Stimulated activated CD4-positive, alpha-beta T cell treated with anti-CD3 and anti-CD28 coated beads, Interleukin-2, amount 100 ng/mL, for 24 hours (primary cell): ENCODE measurements at places on chromosomes 2 and 18.
A peak's percentile ranks its signal among the peaks of the same experiment; 100 is the strongest.

DNA sequence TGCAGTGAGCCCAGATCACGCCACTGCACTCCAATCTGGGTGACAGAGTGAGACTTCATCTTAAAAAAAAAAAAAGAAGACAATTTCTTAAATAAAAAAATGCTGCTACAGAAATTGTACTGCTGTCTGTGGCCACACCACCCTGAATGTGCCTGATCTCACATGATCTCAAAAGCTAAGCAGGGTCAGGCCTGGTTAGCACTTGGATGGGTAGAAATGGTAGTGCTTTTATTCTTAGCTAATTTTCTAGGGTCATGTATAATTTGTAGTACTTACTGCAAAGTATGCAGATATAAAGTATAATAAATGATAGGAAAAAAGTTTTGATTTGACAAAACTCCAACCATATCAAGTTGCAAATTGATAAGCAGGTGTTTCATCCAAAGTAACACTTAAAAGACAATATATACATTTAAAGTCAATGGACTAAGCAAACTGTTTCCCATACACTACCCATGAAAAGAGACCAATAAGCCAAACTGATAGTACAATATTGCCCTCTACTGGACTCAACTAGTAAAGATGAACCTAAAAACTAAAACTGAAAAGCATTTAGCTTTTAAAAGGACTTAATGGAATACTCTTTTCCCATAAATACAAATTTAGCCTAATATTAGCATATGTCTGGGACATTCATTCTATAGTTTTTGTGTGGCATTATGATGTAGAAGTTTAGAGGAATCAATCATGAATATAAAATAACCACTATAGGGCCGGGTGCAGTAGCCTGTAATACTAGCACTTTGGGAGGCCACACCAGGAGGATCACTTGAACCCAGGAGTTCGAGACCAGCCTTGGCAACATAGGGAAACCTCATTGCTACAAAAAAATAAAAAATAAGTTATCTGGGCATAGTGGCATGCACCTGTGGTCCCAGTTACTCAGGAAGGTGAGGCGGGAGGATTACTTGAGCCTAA lies 18.6 kb upstream of the PEX13 start:
- no peak for DNase-seq

DNA sequence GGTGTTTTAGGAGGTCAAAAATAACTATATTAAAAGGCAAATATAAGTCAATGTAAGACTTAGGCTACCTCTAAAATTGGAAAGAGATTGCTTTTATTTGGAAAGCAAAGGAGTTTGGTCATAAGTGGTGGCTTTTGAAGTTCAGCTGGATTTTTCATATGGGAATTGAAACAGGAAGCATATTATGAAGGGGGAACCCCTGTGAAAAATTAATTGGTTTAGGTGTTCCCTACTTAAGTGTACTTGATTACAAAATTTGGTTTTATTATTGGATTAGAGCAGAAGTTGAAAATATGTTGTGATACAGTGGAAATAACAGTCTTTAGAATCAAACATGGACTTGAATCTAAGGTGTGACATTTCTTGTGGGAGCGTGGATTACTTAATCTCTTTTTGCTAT lies 121.4 kb upstream of the TTC27 start:
- no peak for DNase-seq

DNA sequence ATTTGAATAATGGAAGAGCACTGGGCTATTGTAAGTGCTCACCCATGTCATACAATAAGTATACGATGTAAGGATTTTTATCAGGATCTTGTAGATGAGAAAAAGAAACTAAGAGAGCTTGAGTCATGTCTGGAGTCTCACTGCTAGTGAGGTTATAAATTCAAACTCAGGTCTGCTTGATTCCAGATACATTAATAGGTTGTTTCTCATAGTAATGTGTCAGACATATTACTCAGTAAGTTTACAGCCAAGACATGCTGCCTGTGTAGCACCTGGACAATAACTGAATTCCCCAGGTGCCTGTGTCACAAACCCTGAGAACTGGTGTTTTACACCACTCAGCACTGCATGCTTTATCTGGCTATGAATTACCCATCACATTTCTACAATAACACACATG lies 216.9 kb upstream of the LRP1B start:
- no peak for DNase-seq

DNA sequence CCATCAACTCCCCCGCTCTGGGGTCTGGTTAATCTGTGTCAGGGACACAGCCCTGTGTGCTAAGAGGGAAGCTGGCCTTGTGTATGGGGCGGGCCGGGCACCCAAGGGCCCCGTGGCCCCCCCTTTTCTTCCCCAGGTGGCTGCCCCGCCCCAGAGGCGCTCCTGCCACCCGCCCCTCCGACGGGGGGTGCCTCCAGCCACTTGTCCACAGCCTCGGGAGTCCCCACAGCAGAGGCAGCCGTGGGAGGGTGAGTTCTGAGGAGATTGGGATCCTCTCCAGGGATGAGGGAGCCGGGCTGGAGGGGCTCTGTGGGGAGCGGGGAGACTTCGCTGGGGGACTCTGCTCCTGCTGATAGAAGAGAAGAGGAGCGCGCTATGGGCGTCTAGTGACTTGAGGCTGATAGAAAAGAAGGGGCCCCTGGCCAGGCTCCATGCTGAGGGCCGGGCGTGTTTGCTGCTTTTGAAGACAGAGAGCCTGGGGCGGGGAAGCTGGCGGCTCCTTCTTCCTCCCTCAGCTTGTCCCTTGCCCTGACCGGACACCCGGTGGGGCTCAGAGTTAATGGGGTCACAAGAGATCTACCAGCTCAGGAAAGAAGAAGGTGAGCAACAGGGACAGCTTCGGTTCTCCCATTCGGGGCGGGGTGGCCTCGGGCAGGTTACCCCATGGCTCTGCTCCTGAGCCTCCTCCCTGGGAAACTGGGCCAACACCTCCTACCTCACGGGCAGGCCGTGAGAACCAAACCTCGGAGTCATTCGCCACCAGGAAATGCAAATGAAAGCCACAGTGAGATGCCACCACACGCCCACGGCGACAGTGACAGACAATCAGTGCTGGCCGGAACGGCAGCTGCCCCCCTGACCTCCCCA lies 89.4 kb upstream of the TAF1B start:
- peak; percentile 71 for DNase-seq

DNA sequence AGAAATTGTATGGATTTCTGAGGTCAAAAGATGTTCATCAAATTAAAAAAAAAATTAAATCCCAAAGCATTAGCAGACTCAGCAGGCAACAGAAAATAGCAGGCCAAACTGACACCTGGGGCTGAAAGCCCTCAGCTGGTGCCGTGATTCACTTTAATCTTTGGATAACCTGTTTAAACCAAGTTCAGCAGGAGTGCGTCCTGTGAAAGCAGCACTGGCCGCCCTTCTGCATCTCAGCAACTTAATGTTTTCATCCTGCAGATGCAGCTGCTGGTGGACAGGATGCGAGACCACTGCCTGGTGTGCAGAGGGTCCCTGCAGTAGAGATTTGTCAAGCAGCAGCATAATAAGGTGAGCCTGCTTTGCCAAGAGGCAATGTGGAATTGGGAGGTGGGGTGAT lies 41.2 kb downstream of the CCDC68 start:
- DNase-seq, result no peak

DNA sequence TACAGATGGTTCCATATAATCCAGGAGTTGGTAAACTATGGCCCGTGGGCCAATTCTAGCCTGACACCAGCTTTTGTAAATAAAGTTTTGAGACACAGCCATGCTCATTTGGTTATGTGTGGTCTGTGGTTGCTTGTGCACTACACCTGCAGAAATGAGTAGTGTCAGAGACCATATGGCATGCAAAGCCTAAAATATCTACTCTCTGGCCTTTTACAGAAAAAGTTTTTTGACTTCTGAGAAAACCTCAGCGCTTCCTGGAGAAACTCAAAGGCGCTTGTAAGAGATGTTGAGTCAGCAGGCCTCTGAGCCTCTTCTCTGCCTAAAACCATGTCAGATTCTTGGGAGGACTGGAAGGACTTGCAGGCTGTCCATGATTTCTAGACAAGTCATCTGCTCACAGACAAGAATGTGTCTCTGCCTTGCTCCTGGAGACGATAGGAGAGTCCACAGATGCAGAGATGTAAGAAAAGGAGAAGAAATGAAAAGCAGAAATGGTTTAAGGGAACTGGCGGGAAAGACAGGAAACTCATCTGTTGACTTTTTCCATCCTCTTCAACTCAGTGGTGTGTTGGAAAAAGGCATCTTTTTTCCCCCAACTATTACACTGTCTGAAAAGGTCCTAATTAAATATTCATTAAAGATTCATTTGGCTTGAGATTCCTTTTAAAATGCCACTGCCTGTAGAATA lies 5.2 kb downstream of the TTC39C start:
- peak; percentile 55 for DNase-seq

DNA sequence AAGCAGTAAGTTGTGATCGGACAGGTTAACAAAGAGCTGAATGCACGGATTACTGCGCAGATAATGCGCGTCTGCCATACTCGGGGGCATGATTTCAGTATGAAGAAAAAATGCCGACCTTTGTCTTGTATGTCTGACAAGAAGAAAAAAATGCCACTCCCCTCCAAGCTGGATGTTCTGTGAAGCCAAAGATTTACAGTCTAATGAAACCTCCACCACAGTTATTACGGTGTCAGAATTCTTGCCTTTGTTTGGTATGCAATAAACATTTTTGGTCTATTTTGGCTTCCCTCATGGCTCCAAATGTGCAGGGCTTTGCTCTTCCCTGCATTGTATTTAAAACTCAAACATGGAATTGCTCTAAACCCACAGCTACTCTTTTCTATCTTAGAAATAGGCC lies 72.2 kb upstream of the THUMPD2 start:
- DNase-seq, result no peak

DNA sequence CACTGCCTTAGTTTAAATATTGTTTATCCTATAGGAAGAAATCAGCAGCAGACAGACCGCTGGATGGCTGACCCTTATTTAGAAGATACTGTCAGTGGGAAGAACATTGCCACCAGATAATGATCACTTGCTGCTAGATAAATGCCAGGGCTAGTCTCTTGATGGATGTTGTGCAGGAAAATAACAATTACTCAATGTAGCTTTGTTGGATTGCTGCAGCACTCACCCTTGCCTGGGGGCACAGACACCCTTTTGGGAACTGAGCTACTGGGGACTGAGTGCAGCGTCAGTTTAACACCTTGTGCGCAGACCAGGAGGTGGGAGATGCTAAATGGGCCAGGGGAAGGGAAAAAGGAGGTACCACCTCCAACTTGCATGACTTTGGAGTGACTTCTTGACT lies 64.2 kb upstream of the CAPN13 start:
- no peak for DNase-seq

GRCh38 chr2:51981783-51982182 lies 949.9 kb upstream of the NRXN1 start:
- DNase-seq, result no peak

- DNase-seq, result no peak
Observed at GRCh38 chr18:48418539-48419276, 9.5 kb upstream of the ZBTB7C start.

DNA sequence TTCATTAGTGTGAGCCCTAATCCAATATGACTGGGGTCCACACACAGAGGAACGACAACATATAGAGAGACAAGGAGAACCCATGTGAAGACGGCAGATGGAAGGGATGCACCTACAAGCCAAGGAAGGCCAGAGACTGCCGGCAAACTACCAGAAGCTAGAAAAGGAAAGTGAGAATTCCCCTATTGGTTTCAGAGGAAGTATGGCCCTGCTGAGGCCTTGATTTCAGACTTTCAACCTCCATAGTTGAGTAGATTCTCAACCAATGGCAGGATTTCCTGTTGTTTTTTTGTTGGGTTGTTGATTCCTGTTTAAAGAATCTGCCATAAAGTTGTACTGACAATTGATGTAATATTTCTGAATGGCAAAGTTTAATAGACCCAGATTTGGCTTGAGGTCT lies 241.5 kb downstream of the SATB2 start:
- no peak for DNase-seq

GRCh38 chr2:37390777-37391176 lies 46.3 kb downstream of the QPCT start:
- no peak for DNase-seq

- no peak for DNase-seq
Observed at GRCh38 chr2:86204458-86204857, 5.2 kb downstream of the MRPL35 start.

DNA sequence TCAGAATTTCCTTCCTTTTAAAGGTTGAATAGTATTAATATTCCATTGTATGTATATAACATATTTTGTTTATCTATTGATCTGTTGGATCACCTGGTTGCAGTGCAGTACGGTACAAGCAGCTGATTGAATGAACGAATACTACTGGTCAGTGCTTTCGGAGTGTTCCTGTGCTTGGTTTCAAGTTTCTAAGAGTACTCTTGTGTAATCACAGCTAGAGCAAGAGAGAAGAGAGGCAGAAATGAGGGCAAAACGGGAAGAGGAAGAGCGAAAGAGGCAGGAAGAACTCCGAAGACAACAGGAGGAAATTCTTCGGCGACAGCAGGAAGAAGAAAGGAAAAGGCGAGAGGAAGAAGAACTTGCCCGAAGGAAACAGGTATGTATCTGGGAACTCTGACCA lies 40.3 kb upstream of the KCNJ13 start:
- no peak for DNase-seq

DNA sequence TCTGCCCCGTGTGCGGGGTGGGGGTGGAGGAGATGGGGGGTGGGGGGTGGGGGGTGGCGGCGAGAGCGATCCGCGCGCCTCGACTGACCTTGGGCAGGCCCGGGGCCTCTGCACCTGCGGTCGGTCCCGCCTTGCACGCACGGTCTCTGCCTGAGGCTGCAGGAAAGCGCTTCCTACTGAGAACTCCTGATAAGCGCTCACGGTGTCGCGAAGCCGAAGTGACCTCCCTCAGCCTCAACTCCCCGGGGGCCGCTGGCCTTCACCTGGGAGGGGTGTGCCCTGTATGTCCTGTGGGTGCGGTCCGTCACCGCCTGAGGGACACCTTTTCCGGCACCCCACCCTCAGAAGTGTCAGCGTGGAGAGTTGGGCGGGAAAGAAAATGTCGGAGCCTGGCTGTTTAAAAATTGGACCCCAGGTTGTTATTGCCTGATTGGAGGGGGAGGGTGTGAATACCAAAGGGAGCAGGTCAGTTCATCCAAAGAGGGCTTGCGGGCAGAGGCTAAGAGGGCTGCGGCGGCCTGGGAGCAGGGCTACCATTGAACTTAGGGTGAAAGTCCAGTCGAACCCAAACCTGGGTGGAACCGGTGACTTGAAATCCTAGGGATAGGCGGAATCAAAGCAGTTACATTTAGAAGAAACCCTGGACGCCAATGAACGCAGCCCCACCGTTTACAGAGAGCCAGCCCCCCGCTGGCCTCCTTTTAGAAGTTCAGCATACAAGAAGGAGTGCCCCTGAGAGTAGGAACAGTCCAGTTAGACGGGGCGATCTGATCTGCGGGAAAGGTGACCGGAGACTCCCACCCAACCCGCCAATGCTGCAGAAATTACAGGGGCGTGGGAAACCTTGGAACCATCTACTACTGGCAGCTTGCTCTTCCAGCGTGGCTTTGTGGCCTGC lies 1.2 kb downstream of the MAL start:
- peak; percentile 51 for DNase-seq

DNA sequence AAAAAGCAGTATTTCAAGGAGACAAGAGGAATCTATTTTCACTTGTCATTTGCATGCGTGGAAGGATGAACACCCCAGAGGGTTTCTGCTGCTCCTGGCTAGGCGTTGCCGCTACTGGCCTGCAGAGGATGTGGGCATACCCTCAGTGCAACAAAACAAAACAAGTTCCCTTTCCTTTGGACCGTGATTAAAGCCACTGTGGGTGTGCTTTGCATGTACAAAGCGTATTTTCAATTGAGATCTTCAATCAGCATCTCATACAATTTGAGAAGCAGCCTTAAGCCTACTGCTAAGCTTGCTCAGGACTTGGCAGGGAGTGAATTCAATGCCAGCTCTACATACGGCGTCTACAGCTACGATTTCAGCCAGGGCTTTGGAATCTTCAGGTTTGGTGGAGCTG lies 298.4 kb downstream of the LPIN1 start:
- DNase-seq, result no peak
